ENCODE measurements at places on chromosomes 7 and 10.
A peak's percentile ranks its signal among the peaks of the same experiment; 100 is the strongest.

DNA sequence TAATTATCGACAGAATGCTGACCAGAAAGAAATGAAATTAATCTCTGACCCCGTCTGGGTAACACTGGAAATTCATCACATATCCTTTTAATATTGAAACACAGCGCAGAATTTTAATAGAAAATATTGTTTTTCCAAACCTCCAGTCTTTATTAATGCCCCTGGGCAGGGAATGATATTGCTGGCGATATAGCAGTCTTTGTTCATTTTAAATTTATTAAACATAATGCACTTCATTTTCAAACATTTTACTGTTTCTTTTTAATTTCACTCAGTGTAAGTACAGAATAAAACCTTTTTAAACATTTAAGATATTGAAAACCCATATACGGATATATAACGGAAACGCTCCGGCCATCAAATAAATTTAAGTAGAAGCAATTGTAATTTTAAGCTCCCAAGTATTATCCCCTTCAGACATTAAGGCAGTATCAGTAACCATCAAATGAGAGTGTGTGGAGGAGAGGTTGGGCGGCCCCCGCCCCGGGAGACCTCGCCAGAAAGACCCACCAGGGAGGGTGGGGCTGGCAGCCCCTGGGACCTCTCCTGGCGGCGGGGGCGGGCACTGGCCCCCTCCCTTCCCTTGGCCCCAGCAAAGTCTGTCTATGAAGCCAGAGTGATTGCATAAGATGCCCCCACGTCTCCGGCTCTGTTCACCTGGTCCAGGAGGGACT lies 10.8 kb downstream of the UNCX start:
- DNase-seq, result no peak
- no peaks in the 10 kb centered on the region for H3K36me3 ChIP-seq
- peaks cover 68% of the 10 kb centered on the region for H3K27me3 ChIP-seq
- H3K27ac ChIP-seq, result no peak overlapping the region
- no peak overlapping the region for H3K4me3 ChIP-seq
- peaks cover 10% of the 10 kb centered on the region for H3K4me1 ChIP-seq

DNA sequence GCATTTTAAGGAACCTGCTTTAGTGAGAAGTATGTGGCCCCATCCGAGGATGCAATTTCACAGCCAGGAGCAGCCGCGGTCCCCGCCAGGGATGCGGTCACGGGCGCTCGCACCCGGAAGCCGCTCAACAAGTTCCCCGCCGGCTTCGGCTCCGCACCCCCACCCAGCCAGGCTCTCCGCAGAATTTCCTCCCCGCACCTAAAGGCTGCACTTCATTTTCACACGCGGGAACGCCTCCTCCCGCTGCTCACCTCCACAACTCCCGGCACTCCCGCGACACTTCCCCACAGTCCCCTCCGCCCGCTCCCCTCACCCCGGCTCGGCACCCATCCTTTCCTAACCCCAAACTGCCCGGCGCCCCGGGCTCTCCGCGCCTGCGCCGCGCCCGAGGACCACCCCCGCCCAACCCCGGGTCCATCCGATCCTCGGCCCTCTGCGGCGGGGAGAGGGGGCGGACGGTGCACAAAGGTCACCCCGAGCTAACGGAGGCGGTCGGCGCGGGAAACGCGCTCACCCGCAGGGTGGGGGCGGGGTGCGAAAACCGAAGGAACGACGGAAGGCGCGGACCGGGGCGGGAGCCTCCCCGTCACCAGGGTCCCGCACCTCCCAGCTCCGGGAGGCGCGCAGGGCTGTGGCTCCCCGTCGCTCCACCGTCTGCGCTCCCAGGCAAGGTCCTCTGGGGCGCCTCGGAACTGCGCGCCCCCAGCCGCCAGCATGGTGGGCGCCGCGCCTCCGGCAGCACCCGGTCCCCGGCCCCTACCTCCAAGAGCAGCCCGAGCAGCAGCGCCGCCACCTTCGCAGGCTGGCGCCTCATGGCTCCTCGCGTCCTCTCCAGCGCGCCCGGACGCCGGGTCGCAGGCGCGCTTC lies 558 bp downstream of the VOPP1 start:
- H3K27ac ChIP-seq, result peak overlapping the region; percentile 69
- no peaks in the 10 kb centered on the region for H3K36me3 ChIP-seq
- DNase-seq, result peak; percentile 77
- H3K4me3 ChIP-seq, result peak overlapping the region; percentile 63

GRCh38 chr7:53437336-53437735 lies 401.9 kb downstream of the POM121L12 start:
- no peaks in the 10 kb centered on the region for H3K4me1 ChIP-seq
- H3K4me3 ChIP-seq, result no peak overlapping the region
- H3K27ac ChIP-seq, result no peak overlapping the region
- no peak for DNase-seq

DNA sequence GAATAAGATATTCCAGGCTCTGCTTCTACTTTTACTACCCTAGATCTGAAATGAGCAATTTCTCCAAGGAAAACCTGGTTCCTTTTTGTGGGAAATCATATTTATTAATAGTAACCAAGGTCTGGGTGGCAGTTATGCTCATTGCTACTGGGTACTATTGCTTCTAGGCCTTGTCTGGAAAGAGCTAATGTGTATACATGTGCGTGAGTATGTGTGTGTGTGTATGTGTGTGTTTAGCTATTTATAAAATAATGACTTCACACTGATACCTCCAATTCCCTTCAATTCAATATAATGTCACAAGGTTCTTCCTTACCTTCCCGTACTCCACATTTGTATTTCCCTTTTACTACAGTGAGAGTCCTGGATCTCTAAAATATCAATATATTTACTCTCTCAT lies 26.0 kb upstream of the PLCE1 start:
- H3K4me3 ChIP-seq, result no peak overlapping the region
- no peaks in the 10 kb centered on the region for H3K4me1 ChIP-seq
- H3K36me3 ChIP-seq, result no peaks in the 10 kb centered on the region
- H3K27ac ChIP-seq, result no peak overlapping the region

DNA sequence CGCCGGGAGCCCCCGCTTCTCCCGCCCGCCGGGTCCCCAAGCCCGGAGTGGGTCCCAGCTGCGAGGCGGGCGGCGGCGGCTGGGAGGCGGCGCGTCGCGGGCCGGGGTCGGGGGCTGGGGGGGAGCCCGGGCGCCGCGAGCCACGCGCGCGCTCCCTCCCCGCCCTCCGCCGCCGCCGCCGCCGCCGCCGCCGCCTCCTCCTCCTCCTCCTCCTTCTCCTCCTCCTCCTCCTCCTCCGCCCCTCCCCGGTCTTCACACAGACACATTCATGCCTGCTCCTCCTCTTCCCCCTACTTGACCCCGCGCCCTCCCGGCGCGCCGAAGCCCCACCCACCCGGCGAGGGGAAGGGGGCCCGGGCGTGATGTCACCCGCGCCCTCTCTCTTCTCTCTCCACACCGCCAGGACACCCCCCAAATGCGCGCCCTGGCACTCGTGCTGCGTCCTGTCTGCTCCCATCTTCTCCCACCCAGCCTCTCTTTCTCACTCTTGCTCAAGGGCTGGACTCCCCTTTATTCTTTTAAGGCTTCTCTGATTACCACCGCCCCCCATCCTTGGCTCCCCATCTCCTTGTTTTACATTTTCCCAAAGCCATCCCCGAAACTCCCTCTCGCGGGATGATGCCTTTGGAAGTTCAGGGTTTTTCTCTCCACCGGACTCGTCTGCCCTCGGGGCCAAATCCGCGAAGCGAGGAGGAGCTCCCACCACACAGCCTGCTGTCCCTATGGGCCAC lies 967 bp upstream of the GLI3 start:
- H3K27me3 ChIP-seq, result peaks cover 4% of the 10 kb centered on the region
- DNase-seq, result no peak
- H3K4me1 ChIP-seq, result no peaks in the 10 kb centered on the region

DNA sequence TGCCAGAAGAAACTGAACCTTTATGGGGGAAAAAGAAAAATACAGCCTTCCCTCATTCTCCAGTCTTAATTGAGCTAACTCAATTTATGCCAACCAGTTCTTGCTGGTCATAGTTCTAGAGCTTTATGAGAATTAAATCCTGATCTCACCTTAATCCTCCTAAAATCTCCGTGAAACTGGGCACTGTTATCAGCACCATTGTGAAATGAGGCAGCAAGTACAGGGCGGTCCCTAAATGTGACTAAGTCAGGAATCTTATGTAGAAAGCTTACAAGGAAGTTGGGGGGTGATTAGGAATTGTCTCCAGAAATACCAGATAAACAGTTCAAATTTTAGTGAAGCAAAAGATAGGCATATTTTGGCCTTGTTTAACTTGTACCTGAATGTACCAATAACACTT lies 10.7 kb upstream of the INSYN2A start:
- no peaks in the 10 kb centered on the region for H3K27me3 ChIP-seq
- no peaks in the 10 kb centered on the region for H3K36me3 ChIP-seq
- no peak for DNase-seq
- no peaks in the 10 kb centered on the region for H3K4me1 ChIP-seq
- H3K27ac ChIP-seq, result no peak overlapping the region

DNA sequence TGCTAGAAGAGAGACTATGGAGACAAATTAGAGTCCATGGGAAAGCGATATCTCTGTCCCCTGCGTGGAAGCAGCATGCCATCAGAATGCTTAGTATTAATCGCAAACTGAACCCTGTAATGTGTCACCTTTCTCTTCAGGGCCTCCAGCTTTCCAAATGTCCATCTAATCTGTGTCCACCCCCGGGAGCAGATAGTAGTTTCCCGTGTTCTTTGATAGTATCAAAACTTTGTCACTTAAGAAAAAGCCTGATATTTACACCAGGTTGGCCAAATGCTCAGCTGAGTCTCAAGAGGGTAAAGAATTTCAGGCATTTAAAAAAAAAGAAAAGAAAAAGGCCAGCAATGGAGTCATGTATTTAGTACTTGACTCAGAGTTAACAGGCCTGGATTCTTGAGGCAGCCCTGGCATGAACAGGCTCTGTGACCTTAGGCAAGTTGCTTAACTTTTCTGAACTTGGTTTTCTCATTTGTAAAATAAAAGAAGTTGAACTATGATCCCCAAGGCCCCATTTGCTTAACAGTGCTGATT lies 10.4 kb upstream of the GSAP start:
- H3K4me1 ChIP-seq, result peaks cover 21% of the 10 kb centered on the region
- H3K4me3 ChIP-seq, result no peak overlapping the region
- no peaks in the 10 kb centered on the region for H3K36me3 ChIP-seq

- H3K27me3 ChIP-seq, result no peaks in the 10 kb centered on the region
- H3K4me1 ChIP-seq, result no peaks in the 10 kb centered on the region
- H3K27ac ChIP-seq, result no peak overlapping the region
- no peak for DNase-seq
- no peak overlapping the region for H3K4me3 ChIP-seq
- no peaks in the 10 kb centered on the region for H3K36me3 ChIP-seq
Measured at GRCh38 chr10:127715782-127716378, 21.1 kb upstream of the FOXI2 start.

DNA sequence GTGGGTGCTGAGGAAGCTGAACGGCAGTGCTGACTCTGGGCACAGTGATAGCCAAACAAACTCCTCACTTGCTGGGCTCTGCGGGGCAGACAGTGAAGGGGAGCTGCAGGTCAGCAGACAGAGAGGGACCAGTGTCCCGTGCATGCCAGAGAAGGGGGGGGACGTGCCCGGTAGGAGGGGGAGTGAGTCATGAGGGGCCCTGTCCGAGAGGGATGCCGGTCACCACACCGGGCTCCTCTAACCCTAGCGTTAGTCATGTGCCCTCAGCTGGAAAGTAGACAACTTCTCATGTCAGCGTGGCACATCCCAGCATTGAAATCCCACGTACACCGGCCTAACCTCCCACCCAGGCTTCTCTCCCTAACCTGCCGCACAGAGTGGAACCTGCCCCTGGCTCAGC lies 117.1 kb upstream of the DPP6 start:
- H3K27me3 ChIP-seq, result no peaks in the 10 kb centered on the region
- H3K27ac ChIP-seq, result no peak overlapping the region
- no peaks in the 10 kb centered on the region for H3K36me3 ChIP-seq
- H3K4me1 ChIP-seq, result no peaks in the 10 kb centered on the region

GRCh38 chr10:100934084-100934659 lies 21.4 kb downstream of the SLF2 start:
- no peak overlapping the region for H3K27ac ChIP-seq
- H3K27me3 ChIP-seq, result no peaks in the 10 kb centered on the region
- no peak overlapping the region for H3K4me3 ChIP-seq
- no peak for DNase-seq
- H3K4me1 ChIP-seq, result no peaks in the 10 kb centered on the region

DNA sequence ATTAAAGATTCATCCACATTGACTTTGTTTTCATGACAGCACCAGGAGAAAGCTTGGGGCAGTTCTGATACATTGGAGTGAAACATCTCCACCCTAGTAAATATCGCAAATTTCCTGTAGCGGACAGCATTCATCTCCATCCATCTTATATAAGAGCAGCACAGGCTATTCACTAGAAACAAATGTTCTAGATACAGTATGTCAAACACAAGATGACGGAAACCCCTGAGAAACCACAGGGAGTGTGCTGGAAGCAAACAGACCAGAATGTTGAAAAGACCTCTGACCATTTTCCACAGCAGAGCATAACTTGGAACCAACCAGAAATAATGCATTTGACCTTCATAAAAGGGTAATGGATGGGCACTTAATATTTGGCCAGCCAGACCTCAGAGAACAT lies 343.9 kb downstream of the SORCS1 start:
- no peaks in the 10 kb centered on the region for H3K4me1 ChIP-seq
- H3K4me3 ChIP-seq, result no peak overlapping the region
- H3K36me3 ChIP-seq, result no peaks in the 10 kb centered on the region
- H3K27ac ChIP-seq, result no peak overlapping the region
- H3K27me3 ChIP-seq, result no peaks in the 10 kb centered on the region
- no peak for DNase-seq

DNA sequence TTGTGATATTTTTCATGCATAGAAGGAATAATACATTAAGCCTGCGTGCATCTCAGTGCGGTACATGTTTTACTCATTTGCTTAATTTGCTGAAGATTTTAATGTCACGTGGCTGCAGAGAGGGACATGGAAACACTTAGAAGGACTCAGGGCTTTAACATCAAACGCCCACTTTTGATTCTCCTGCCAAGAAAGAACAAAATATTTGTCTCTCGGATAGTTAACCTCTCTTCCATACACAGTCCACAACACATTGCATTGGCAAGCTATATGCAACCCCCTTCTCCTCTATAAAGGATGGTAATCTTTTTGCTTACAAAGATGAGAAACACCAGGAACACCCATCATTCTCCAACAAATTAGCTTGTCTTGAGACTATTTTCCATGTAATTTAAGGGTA lies 148.0 kb upstream of the NRP1 start:
- H3K36me3 ChIP-seq, result no peaks in the 10 kb centered on the region
- no peak for DNase-seq
- no peak overlapping the region for H3K4me3 ChIP-seq
- H3K27me3 ChIP-seq, result no peaks in the 10 kb centered on the region

- H3K4me1 ChIP-seq, result no peaks in the 10 kb centered on the region
- DNase-seq, result no peak
- no peak overlapping the region for H3K4me3 ChIP-seq
- no peaks in the 10 kb centered on the region for H3K36me3 ChIP-seq
Measured at GRCh38 chr7:130332259-130333053, 12.2 kb upstream of the CPA5 start.

- no peak overlapping the region for H3K4me3 ChIP-seq
- no peaks in the 10 kb centered on the region for H3K36me3 ChIP-seq
- no peaks in the 10 kb centered on the region for H3K4me1 ChIP-seq
- DNase-seq, result no peak
- H3K27me3 ChIP-seq, result peaks cover 5% of the 10 kb centered on the region
Measured at GRCh38 chr10:27399871-27400270, 104.2 kb upstream of the RAB18 start.

- no peaks in the 10 kb centered on the region for H3K36me3 ChIP-seq
- no peaks in the 10 kb centered on the region for H3K4me1 ChIP-seq
- H3K27me3 ChIP-seq, result no peaks in the 10 kb centered on the region
- no peak for DNase-seq
Measured at GRCh38 chr10:106107706-106108105, 1056.8 kb downstream of the SORCS1 start.

GRCh38 chr7:25454562-25455041 lies 226.3 kb upstream of the NPVF start:
- no peaks in the 10 kb centered on the region for H3K4me1 ChIP-seq
- H3K36me3 ChIP-seq, result no peaks in the 10 kb centered on the region
- no peak for DNase-seq
- no peaks in the 10 kb centered on the region for H3K27me3 ChIP-seq

All from CD4-positive, alpha-beta memory T cell (primary cell).